ENCODE measurements at places on chromosomes 2 and 18. TPM values are rescaled to one million over a fixed set of nuclear protein-coding genes. Genes with fewer than 3 reads are reported as not detected.

CLEC4F gene
- total RNA-seq, result not detected

HOXD13 gene
- 5.4 TPM for total RNA-seq

GRCh38 chr18:79468119-79468789 lies 72.5 kb downstream of the NFATC1 start:
- no peak for DNase-seq

GRCh38 chr2:239258248-239258647 lies 142.6 kb downstream of the HDAC4 start:
- no peak for DNase-seq

DNA sequence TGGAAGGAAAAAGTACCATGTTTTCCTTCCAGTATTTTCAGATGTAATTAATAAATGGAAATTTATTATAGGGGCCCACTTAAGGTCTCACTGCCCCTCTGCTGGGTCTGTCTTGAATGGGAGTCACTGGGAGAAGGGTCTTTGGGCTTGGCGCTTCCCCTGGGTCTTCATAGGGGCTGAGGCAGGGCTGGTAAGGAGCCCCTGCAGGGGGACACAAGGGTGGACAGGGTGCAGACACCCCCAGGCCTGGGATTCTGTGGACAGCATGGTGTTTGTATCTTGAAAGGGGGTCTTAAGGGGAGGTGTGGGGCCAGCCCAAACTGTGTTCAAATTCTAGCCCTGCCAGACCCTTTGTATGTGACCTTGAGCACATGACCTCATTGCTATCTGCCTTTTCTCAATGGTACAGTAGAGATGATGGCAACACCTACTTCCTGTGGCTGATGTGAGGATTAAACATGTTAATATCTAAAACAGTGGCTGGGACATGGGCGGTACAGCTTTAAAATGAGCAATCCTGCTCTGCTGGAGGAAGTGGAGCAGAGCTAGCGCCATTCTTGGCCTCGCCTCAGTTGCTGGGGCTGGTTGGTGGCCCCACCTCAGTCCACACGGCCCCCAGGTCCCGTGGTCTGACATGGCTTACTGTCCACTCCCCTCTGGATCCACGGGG lies 71.6 kb downstream of the GNAL start:
- no peak for DNase-seq

DNA sequence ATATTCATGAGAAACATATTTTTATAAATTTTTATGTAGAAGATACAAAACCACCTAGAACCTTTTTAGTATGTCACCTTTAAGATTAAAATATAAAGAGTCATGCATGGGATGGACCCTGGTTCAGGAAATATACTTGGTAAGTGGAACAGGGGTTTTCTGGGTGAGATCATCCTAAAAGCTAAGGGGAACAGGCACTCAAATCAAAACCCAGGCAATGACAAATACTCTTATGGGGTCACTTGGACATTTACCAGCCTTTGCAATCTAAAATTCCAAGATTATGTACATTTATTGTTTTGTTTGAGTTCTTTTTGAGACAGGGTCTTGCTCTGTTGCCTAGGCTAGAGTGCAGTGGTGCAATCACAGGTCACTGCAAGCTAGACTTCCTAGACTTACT lies 65.8 kb downstream of the SGPP2 start:
- DNase-seq, result no peak

HIBCH gene
- 13.9 TPM for total RNA-seq

Measured in MG63 (cell line).